ENCODE measurements at places on chromosomes 16 and 17. TPM values are rescaled to one million over a fixed set of nuclear protein-coding genes. Genes with fewer than 3 reads are reported as not detected.
A peak's percentile ranks its signal among the peaks of the same experiment; 100 is the strongest.

- DNase-seq: no peak
Observed at GRCh38 chr17:81558941-81559806, 7.0 kb upstream of the FAAP100 start.

PYY gene
- not detected for total RNA-seq

TLCD3B gene
- 0.47 TPM for total RNA-seq

SLC47A2 gene
- 0.17 TPM for total RNA-seq

GRCh38 chr17:45357364-45357997 is 40.7 kb upstream of the MAP3K14 start:
- no peak for DNase-seq

GRCh38 chr17:28379814-28380801 is 8.6 kb downstream of the SARM1 start:
- DNase-seq: peak; percentile 88

PSMC5 gene
- 163 TPM for total RNA-seq

DNA sequence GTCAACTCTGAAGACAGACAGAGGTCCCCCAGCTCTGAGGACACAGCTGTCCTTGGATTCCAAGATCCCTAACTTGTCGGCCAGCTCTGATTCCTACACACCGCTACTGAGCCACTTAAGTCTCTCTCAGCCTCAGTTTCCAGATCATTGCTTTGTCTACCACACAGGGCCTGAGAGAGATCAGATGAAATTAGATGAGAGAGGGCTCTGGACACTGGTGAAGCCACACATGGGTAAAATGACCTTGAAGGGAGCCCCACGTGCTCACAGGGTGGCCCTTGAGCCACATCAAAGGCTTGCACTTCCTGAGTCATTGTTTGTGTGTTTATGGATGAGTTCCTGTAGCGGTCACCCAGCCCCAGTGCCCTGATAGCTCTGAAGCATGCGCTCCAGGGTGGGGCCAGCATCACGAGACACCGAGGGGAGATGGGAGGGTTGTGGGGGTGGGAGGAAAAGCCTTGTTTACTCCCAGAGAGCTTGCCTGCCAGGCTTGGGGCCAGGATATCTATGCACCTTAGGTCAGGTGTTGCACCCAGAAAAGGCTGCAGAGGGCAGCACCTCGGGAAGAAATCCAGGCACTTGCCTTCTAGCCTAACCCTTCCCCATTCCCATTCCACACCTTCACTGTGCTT is 32.7 kb upstream of the SLC6A2 start:
- peak; percentile 7 for DNase-seq

GRCh38 chr16:4293822-4294457 is 21.1 kb upstream of the TFAP4 start:
- DNase-seq: peak; percentile 32

RPRML gene
- 0.11 TPM for total RNA-seq

SPN gene
- not detected for total RNA-seq

MAPT gene
- 2.7 TPM for total RNA-seq

GRCh38 chr17:8952191-8952590 is 13.3 kb downstream of the PIK3R5 start:
- DNase-seq: no peak

SEZ6 gene
- not detected for total RNA-seq

GRCh38 chr17:10197721-10198508 is 491 bp downstream of the GAS7 start:
- DNase-seq: no peak

TP53TG3F gene
- total RNA-seq: not detected

- no peak for DNase-seq
Observed at GRCh38 chr16:59459806-59460205, 725.7 kb upstream of the GOT2 start.

DNA sequence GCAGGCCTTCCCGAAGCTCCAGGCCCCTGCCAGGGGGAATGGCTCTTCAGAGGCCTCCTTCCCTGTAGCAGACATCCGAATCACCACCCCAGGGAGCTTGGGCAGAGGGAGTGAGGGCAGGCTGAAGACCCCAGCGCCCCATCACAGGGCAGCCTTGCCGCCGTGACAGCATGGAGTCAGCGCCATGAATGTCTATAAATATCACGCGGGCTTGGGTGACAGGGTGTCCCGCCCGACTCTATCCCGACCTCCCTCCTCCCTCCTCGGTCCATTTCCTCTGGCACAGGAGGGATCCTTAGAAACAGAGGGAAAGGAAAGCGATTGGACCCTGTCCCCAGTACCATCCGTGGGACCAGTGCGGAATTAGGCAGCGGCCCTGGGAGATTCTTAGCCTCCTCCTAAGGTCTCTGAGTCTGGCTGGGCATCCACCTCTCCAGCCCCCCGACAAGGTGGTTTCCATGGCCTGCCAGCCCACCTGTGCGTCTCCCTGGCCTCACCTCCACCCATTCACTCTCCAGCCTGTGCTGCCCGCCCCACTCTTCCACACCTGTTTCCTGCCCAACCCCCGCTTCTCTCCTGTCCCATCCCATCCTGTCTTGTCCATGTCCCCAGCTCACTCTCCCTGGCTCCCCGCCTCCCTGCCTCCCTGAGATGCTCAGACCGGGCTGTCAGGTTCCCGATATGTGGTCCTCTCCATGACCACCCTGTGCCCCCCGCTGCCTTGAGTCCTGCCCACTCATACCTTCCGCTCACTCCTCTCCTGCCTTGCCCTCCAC is 5.1 kb downstream of the ATP2A1 start:
- DNase-seq: no peak

CACNG5 gene
- not detected for total RNA-seq

- no peak for DNase-seq
Observed at GRCh38 chr17:33525186-33525585, 232.1 kb upstream of the ASIC2 start.

KRTAP4-1 gene
- total RNA-seq: not detected

DNA sequence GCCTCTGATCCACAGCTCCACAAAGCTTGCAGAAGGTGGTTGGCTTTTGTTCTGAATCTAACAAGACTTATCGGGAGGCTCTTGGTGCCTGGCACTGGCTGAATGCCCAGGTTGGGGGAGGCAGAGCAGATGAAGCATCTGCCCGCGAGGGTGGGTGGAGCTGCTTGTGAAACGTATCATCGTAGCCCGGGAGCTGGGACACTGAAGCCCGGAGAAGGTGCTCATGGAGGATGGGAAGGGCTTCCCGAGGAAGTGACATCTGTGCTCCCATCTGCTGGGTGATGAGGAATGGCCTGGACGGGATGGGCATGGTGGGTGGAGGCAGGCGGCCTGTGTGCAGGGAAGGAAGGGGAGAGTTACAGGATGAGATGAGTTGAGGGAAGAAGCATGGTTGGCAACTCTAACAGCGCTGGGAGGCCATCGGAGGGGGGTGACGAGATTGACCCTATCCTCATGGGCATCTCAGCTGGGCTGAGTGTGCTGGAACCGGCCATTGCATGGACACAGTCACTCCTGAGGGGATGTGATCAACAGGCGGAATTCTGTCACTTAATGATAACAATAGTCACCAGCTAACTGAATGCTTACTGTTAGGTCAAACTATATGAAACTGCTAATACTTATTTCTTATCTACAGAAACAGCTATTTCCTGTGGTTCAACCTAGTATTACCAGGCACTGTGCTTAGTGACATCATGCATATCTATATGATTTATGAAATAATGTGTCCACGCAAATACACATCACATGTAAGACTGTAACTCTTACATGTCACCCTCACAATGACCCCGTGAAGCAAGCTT is 102.7 kb downstream of the ABCC6 start:
- no peak for DNase-seq

GRCh38 chr16:81634380-81635062 is 144.6 kb upstream of the PLCG2 start:
- no peak for DNase-seq

GDPD1 gene
- 1.5 TPM for total RNA-seq

- no peak for DNase-seq
Observed at GRCh38 chr17:68034452-68034776, 1.1 kb upstream of the KPNA2 start.

All from PC-3 (cell line).